Smooth muscle cell of the brain vasculature (primary cell): ENCODE measurements at places on chromosomes 5 and 9.
A peak's percentile ranks its signal among the peaks of the same experiment; 100 is the strongest.

DNA sequence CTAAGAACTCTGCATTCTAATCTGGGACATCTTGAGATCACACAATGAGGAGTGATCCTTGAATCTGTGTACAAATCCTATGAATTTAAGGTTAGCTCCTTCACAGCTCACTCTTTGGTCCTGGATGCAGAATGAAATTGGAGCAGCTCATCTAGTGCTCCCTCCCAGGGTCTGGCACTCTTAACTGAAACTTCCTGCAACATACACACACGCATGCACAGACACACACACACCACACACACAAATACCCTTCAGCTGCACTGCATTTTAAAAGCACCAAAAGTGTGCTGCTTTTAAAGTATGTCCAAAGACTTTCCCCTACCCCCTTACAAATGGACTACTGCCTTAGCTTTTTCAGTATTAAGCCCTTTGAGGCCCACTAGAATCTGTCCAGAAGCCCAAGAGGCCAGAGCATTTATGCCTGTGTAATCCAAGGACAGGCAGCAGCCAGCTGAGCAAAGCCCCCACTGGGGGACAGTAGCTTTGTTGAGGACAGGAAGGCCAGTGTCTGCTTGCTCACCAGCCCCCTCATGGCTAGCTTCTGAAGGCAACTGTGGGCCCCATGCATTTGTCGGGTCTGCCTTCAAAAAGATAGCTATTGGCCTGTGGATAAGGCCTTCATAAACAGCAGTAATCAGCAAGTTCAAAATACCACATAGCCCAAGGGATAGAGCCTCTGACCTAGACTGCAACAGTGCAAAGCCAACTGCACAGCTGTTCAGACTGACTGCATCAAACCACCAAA, 43.6 kb downstream of the CDO1 start:
- DNase-seq = no peak

GRCh38 chr9:135517407-135517822, 3.8 kb upstream of the LCN1 start:
- DNase-seq = no peak

GRCh38 chr5:6737043-6737941, 24.1 kb downstream of the TENT4A start:
- DNase-seq = no peak

GRCh38 chr5:71834601-71835000, 115.5 kb downstream of the CARTPT start:
- DNase-seq = no peak

- no peak for DNase-seq
Measured at GRCh38 chr5:138724470-138725146, 28.6 kb upstream of the CTNNA1 start.

GRCh38 chr9:114937516-114937915, 7.1 kb upstream of the TNFSF8 start:
- DNase-seq = no peak

GRCh38 chr5:143156572-143156971, 246.9 kb downstream of the NR3C1 start:
- DNase-seq = no peak

DNA sequence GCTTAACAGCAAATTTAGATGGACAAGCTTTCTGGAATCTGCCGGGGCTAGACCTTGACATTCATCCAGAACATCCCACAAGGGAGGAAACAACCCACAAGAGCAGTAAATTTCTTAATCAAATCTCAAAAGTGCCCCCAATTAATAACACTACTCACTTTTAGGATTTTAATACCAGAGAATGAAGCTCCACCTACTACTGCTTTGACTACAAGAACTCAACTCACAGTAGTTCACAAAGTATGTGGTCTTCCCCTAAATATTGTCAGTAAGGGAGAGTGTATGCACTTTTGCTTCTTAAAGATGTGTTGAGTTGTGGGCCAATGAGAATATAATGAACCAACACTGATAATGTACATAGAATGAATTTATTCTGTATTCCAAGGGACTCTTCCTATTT, 94.7 kb downstream of the EBF1 start:
- DNase-seq = no peak

- no peak for DNase-seq
Measured at GRCh38 chr9:135480071-135480939, 723 bp downstream of the PPP1R26 start.

DNA sequence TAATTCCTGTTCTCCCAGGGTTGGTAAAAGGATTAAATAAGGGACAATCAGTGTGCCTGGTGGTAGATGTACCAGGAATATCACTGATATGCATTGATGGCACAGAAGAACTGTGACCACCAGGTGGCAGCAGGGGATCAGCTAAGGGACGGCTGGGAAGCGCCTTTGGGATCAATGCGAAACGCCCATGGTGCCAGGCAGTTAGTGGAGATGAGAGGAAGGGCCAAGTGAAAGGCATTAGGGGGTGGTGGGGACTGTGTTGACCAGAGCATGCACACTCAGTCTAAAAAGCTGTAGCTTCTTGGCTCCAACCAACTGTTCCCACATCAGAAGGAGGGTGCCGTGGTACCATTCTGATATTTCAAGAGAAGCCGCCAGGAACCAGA, 55.6 kb downstream of the ARHGEF37 start:
- no peak for DNase-seq

GRCh38 chr9:8890695-8891094, 1091.1 kb upstream of the DMAC1 start:
- no peak for DNase-seq

- no peak for DNase-seq
Measured at GRCh38 chr5:16886366-16886736, 49.7 kb downstream of the MYO10 start.

- no peak for DNase-seq
Measured at GRCh38 chr9:36718612-36719011, 145.9 kb downstream of the MELK start.

- DNase-seq = no peak
Measured at GRCh38 chr5:62496876-62497275, 81.7 kb upstream of the LRRC70 start.

GRCh38 chr5:10778179-10778910, 17.3 kb upstream of the DAP start:
- DNase-seq = no peak

- peak; percentile 59 for DNase-seq
Measured at GRCh38 chr9:129225815-129226214, 47.8 kb upstream of the IER5L start.

DNA sequence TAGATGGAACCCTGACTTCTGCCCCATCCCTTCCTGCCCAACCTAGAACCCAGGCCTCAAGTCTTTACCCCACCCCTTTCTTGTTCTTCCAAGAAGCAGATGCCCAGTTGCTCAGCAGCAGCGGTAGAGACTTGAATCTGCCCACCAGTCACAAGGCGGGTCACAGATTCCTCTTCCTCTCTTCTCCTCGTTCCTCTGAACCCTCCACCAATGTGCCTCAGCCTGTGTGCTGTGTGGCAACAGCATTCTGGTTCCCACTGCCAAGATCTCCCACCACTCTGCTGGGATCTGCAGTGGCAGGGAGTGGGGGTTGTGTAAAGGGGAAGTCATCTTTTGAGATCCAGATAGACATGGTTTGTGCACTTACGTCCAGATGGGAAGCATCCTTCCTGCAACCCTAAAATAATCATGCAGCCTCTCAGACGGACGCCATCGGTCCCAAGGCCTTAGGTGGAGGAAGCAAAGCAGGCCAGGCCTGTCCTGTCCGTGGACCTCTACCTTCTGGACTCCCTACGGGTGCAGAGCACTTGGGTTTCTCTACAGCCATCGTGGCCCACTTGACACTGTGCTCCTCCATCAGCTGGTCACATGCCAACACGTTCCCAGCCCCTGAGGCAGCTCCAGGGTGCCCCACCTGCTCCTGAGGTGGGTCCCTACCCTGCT, 7.7 kb upstream of the RPL26L1 start:
- DNase-seq = no peak

DNA sequence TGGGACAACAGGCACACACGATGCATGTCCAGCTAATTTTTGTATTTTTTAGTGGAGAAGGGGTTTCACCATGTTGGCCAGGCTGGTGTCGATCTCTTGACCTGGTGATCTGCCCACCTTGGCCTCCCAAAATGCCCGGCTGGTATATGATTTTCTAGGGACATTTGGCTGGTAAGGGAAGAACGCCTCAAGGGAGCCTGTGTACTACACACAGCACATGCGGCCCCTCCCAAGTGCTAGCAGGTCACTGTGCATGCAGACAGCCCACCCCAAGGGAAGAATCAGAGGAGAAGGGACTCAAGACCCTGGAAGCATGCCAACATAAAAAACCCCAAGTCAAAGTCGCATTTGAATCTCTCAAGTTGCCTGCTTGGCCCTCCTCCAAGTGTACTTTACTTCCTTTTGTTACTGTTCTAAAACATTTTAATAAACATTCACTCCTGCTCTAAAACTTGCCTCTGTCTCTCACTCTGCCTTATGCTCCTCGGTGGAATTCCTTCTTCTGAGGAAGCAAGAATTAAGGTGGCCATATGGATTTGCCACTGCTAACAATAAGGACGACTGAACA, 24.3 kb upstream of the OTULINL start:
- DNase-seq = no peak

DNA sequence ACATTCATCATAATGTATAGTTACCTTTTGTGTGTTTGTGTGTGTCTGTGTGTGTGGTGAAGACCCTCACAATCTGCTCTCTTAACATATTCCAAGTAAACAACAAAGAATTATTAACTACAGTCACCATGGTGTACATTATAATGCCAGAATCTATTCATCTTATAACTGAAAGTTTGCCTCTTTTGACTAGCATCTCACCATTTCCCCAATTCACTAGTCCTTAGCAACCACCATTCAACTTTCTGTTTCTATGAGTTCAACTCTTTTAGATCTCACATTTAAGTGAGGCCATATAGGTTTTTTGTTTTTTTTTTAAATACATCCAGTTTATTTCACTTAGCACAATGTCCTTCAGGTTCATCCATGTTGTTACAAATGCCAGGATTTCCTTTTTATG, 83.6 kb downstream of the SMC2 start:
- DNase-seq = no peak

GRCh38 chr5:155926766-155927165, 400.2 kb upstream of the SGCD start:
- no peak for DNase-seq

DNA sequence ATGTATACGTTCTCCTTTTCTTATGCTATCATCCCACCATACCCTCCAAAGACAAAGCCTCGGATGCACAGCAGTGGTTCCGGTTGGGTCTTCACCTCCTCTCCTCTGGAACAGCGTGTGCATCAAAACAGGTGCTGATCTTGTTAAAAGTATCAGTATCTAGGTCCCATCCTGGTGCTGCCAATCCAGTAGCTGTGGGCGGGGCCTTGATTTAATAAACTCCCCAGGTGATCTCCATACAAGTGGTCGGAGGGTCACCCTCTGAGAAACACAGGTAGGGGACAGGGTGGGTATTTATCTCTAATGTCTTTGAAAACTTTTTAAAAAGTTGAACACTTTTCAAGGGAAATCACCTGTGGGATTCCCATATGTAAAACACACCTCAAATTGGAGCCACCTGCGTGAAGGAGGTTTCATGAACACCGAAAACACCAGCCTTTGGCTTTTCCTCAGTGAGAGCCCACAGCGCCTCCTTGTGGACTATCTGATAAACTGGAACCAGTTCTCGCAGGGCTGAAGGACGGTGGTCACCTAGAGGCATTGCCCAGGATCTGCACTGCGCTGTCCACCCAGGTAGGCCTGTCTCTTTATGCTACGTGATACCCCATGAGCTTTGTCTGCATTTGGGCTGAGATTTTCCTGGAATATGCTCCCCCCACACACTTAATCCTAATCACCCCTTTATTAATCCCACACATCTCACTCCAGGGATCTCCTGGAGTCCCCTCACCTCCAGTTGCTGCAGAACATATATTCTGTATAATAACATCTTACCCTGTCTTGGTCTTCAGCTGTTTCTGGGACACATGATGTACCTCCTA, 80.5 kb upstream of the EPB41L4B start:
- DNase-seq = peak; percentile 23
